ENCODE measurements at places on chromosomes 6 and 20. TPM values are rescaled to one million over a fixed set of nuclear protein-coding genes. Genes with fewer than 3 reads are reported as not detected.

The LST1 gene
- 11.2 TPM for polyA plus RNA-seq

The SRMS gene
- polyA plus RNA-seq, result not detected

The DUSP15 gene
- 7.0 TPM for polyA plus RNA-seq

The LGSN gene
- 5.6 TPM for polyA plus RNA-seq

The MOG gene
- 87.3 TPM for polyA plus RNA-seq

All from brain (organoid and tissue), 16 donors.